T1000 (cell line): ENCODE measurements at places on chromosomes 5 and 9.
A peak's percentile ranks its signal among the peaks of the same experiment; 100 is the strongest.

- no peak for DNase-seq
These were observed 99.8 kb downstream of the STRBP start for GRCh38 chr9:123168586-123168985.

GRCh38 chr9:135486267-135487065 is 6.9 kb downstream of the PPP1R26 start:
- DNase-seq = no peak

DNA sequence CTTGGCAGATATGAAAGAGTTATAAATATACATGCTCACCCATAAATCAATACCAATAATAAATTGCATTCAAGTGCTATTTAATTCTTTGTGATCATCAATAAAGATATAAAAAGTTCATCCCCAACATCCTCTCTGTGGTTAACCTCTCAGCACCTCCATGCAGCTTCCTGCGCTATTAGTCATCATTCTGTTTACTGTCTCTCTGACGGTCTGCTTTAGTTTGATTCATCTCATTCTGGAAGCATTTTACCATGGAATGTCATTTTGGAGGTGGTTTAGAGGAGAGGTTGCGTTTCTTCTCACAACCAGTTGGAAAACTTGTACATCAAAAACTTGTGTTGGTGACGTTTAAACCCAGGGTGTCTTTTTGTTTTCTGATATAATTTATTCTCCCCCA is 486.6 kb downstream of the BRINP1 start:
- DNase-seq = peak; percentile 4

DNA sequence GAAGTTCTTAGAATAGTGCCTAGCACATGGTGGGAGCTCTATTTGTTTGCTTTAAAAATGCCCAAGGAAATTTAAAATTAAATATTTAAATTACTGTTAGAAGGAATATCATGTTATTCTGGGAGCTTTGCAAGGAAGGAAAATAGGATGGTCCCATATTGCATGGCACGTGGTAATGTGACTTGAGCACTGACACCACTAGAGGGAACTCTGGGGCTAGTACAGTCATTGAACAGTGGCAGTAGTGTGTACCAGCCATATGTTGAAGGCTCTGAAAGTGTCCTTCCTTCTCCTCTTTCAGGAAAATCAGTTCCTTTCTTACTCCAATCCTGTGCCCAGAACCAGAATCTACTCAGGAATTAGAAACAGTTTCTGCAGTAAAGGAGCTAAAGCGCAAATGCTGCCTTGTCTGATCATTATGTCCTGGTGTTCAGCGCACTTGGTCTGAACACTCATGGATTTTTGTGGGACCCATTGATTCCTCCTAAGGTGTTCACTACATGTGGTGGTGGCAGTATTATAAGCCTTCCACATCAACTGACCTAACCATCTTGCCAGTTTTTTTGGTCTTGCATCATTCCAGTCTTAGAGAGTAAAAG is 54.1 kb downstream of the GDA start:
- no peak for DNase-seq

- DNase-seq = no peak
These were observed 332.4 kb downstream of the NTRK2 start for GRCh38 chr9:85001925-85002324.

GRCh38 chr5:75736273-75736672 is 19.0 kb upstream of the POC5 start:
- DNase-seq = no peak

DNA sequence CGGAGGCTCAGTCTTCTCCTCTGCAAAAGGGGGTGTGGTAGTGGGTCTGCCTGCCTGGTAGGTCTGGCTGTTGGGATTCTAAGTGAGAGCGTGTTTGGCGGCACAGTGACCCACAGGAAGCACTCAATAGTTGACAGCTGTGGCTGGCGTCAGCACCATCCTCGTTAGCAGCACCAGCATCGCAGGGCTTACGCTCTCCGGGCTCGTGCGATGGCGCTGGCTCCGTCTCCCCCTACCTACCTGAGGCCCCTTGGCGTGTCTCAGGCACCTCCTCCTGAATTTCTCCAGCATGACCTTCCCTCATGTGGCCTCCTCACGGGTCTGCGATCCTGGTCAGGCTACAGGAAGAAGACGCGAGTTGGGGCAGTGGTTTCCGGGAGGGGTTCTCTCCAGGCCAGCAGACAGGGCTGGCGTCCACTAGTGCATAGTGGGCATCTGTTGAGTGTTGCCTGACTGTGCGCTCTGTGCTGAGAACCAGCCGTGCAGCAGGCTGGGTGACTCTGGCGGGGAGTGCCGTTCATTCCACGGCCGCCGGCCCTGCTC is 66.9 kb downstream of the HMCN2 start:
- no peak for DNase-seq

- DNase-seq = no peak
These were observed 120.5 kb upstream of the BOD1 start for GRCh38 chr5:173736923-173737412.

DNA sequence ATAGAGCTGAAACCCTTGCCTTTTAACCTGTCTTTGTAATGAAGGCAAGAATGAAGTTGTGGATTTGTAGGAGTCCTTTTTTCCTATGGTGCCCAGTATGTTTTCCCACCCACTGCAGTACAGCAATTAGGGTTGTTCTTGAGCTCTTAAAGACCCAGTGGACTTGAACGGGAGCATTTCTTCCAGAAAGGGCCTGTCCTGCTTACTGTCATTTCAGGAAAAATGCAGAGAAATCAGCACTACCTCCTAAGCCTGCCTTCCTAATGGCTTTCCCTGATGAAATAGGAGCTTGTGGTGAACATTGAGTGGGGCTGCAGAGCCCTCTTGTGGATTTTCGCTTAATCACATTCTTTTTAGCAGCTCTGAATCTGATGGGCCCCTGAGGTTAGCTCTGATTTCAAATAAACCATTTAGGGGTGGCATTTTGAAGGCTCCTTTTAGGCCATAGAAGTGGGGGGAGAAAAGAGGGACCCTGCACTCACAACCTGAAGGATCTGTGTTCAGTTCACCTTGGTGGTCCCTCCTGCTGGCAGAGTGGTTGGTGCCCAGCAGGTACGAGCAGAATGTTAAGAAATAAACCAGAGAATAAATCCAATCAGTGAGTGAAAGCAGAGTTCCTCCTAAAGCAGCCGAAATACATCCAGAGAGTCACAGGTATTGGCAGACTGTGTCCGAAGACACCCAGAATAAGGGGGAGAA is 188.0 kb upstream of the KLF9 start:
- DNase-seq = peak; percentile 4

- no peak for DNase-seq
These were observed 118.3 kb upstream of the MVB12B start for GRCh38 chr9:126208216-126208758.

- no peak for DNase-seq
These were observed 5.5 kb downstream of the ANGPTL2 start for GRCh38 chr9:127116957-127117356.

GRCh38 chr5:171388816-171389168 is 1.1 kb downstream of the NPM1 start:
- no peak for DNase-seq

GRCh38 chr5:77167695-77168121 is 42.8 kb upstream of the PDE8B start:
- DNase-seq = peak; percentile 34

GRCh38 chr9:75063556-75064305 is 24.2 kb downstream of the NMRK1 start:
- no peak for DNase-seq

DNA sequence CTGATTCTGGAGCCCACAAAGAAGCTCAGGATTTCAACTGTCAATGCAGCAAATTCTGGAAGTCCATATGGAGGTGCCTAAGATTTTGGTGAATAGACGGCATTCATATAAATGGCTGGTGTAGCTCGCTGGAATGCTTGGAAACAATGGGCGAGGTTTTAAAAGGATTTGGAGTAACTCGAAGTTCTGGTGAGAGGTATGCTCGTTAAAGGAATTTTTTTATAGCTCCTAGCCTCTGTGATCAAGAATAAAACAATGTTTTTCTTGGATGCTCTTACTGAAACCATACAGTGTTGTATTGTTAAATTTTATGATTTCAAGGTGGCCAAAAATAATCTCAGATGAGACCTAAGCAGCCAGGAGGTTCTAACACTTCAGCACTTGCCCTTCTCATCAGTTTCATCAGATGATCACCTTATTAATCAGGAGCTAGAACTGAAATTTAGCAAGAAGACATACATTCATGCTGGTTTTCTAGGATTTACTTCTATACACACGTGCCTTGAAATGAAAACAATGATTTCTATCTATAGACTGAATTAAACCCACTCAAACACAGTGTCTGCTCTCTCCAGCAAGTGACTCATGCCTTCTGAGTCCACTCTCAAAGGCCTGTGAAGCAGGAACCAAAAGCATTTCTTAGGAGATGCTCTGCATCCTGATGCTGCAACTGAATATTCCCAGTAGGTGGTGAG is 79.2 kb downstream of the OTULIN start:
- DNase-seq = no peak

- no peak for DNase-seq
These were observed 187.1 kb upstream of the WWC1 start for GRCh38 chr5:168104350-168104749.

DNA sequence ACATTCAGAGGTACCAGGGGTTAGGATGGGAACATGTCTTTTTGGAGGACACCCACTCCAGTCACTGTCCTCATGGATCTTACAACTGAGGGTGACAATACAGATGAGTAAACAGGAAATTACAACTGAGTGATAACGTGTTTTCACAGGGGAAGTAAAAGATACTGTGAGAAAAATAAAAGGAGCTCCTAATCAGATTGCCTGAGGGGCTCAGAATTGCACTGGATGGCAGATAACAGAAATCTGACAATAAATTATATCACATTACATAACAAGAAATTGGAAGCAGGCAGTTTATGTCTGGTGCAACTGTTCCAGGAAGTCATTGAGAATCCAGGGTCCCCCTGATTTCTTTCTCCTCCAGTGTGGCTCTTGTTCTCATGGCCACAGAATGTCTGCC is 40.1 kb upstream of the PCSK1 start:
- no peak for DNase-seq

GRCh38 chr5:82183828-82184227 is 94.3 kb downstream of the RPS23 start:
- no peak for DNase-seq

DNA sequence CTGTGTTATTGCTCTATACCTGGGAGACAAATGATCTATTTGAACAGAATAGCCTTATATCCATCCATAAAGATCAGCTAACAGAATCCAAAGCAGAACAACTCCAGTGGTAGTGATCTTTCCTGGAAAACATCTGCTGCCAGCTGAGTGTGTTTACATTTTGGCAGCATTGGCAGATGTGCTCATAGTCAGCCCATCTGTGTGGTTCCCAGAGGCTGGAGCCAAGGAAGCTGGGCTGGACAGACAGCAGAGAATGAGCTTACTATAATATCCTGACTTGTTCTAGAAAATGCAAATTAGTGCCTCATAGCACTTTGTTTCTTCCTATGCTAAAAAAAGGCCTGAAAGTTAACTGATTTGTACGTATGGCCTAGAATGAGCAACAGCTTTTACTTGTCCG is 99.7 kb downstream of the ST8SIA4 start:
- DNase-seq = no peak

GRCh38 chr5:65262649-65263059 is 219.1 kb downstream of the ADAMTS6 start:
- no peak for DNase-seq

DNA sequence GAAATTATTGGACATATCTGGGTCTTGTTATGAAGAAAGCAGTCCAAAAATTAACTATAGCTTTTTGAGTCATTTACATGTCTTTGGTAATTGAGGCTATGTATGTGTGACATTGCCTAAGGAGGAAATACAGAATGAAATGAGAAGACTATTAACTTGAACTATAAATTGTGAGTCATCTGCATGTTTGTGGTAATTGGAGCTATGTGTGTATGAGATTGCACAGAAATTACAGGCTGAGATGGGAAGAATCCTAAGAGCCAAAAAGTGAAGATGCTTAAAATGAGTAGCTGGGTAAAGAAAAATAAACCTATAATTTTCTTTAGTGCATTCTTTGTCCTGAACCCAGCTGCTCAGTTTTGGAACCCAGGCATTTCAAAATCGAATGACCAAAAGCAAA is 747.6 kb upstream of the EDIL3 start:
- DNase-seq = no peak

DNA sequence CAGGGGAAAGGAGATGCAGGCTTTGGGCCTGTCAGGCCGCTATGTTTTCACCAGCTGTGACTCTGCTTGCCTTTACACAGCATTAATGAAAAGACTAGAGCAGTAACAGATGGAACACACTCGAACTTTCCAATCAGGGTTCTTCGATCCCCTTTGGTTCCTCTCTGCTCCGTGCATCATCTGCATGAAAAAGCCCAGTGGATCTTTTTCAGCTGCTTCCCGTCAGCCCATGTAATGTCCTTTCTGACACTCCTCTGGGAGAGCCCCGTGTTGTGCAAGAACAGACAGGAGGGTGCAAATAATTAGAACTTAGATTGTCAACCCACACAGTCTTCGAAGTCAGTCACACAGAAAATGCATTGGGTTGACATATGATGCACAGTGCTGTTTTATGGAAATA is 448.9 kb upstream of the ZNF462 start:
- no peak for DNase-seq

DNA sequence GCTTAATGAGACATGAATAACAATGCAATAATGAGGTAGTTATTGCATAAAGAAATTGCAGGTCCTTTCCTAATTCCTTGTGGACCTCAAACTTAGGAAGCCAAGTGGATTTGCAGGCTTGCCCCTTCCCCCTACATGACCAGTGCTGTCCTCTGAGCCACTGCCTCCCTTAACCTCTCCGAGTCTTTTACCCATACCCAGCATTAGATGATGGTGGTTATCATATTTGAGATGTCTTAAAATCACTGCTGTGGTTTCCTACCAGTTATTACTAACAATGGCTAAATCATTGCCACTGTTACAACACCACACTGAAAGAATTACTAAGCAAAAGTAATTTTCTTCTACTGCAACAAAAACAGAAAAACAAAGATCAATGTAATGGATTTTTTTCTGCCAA is 170.8 kb downstream of the EDIL3 start:
- no peak for DNase-seq

GRCh38 chr9:90129446-90129845 is 513.2 kb downstream of the DIRAS2 start:
- DNase-seq = no peak

DNA sequence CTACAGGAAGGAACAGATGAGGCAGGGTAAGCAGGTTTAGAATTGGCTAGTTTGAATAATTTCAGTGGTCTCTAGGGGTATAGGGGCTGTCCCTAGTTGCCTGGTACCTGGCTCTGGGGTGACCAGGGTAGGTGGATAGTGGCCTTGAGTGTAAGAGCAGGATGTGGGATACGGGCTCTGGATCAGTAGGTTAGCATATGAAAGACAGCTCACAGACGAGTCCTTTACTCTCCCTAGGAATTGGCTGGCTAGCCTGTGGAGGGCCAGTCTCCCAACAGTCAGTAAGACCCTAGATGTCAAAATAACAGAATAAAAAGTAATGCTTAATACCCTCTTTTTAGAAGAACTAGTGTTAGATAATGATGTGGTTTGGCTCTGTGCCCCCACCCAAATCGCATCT is 16.6 kb upstream of the C9orf152 start:
- no peak for DNase-seq

DNA sequence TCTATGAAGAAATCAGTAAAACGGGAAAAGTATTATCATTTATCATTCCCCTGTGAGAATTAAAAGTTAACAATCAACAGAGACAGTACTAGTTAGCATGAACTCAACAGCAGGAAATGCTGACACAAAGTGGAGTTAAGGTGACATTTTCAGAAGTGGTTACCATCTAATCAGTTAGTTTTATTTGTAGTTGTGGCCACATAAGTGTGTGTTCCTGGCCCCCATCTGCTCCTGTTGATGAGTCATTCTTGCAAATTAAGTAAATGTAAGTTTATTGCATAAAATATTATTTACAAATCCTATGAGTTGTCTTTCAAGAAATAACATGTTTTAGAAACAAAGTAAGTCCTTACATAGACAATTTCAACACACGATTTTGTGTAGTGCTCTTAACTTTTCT is 8.9 kb upstream of the BNC2 start:
- no peak for DNase-seq

- no peak for DNase-seq
These were observed 220.6 kb upstream of the DMAC1 start for GRCh38 chr9:8020186-8020585.
